ENCODE measurements at places on chromosomes 2 and 18.

DNA sequence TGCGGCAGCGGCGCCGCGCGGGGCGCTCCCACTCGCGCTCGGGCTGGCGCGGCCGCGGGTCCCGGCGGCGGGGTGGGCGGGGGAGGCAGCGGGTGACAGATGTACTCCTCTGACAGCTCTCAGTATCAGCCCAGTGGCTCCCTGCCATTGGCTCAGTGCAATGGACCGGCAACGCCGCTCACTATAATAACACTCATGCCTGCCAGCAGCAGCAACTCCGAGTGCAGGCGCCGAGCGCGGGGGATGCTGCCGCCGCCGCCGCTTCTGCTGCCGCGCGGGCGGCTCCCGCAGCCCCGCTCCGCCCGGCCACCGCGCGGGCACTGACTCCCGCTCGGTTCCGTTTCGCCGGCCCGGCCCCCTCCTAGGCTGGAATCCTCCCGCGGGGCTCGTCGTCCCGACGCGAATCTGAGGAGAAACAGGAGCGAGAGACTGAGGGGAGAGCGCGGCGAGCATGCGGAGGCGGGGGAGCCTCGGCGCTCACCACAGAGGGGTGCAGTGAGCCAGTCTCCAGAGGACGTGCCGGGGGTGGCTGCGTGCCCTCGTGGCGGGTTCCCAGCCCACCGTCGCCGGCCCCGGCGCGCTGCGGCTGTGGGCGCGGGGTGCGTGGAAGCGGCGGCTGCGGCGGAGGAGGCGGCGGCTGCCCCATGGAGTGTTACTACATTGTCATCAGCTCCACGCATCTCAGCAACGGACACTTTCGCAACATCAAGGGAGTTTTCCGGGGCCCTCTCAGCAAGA, at the start of gene ZNF804A:
Gene ZNF804A (plus strand): TSS at position 214 of the 738 bp plus-strand sequence. CDS start 431 bp downstream, at position 645.
- peak; percentile 45 for DNase-seq

DNA sequence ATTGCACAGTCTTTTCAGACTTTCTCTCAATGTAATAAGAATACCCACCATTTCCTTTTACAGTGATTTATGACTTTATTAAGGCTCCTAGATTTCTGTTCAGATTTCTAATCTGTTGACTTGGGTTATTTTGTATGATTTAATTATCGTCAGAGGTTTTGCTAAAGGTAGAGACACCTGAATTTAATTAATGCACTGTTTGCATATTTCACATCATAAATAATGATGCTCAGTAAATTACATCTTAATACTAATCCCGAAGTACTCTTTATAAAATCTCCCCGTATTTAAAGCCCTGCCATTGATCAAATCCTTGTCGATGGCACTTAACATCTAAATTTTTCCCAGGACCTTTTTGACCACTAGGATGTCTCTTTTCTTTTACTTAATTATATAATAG, 399.9 kb downstream of the MEIS1 start:
- DNase-seq: no peak

GRCh38 chr2:31131871-31132270, 6.4 kb downstream of the GALNT14 start:
- DNase-seq: no peak

DNA sequence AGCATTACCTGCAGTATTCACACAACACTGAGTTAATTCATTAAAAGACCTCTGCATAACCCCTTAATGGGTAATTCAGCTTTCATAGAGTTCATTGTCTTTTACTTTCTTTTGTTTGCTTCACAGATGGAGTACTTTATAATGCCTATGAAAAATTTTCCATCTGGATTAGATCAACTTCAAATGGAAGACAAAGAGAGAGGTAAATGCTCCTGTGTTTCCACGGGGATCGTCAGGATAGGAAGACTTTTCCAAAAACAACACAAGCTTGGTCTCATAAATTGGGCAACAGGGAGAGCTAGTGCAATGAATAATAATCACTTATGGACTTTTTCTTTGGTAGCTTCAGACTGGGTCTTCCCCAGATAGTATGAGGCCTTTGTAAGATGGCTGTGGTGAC, 100.7 kb downstream of the ICOS start:
- no peak for DNase-seq

DNA sequence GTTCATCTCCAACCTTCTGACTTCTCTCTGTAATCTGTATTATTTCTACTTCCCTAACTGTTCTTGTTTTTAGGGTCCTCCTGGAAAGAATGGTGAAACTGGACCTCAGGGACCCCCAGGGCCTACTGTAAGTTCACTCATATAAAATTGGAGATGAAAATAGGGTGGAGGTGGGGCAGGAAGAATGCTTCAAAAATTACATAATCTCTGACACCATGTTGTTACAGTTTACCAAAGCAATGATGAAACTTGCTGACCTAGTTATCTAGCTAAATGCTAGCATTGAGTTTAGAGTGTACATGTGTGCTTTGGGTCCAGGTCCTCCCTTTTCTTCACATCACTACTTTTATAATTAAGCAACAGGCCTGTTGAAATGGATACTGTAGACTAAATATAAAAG, 23.1 kb downstream of the COL3A1 start:
- peak; percentile 63 for DNase-seq

- DNase-seq: no peak
Observed at GRCh38 chr2:102578376-102578775, 41.0 kb upstream of the SLC9A2 start.

DNA sequence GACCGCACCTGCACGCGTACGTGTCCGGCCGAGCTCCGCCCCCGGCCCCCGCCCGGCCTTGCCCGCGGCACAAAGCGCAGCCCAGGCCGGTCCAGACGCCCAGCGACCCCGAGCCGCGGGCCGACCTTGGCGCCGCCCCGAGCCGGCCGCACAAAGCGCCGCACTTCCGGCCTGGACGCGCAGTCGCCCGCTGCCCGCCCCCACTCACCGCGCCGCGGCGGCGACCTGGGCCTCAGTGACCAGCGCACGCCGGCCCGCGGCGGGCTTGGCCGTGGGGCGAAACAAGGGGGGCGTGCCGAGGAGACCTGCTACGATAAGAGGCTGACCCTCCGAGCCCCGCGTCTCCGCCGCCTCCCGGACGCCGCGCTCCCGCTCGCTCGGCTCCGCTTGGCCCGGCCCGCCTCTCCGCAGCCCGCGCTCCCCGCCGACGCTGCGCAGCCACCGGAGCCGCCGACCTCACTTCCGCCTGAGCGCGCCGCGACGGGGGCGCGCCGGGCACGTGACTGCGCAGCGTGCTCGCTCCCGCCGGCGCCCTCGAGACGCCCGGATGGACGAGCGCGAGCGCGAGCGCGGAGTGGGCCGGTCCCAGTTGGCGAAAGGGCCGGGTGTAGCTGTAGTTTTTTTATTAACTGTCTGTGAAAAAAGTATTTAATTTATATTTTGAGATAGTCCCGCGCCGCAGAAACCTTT, at the start of gene FAM168B:
Gene FAM168B (minus strand): TSS at position 455 of the 690 bp plus-strand sequence. CDS start 10,814 bp downstream, outside the sequence.
- DNase-seq: peak; percentile 86

DNA sequence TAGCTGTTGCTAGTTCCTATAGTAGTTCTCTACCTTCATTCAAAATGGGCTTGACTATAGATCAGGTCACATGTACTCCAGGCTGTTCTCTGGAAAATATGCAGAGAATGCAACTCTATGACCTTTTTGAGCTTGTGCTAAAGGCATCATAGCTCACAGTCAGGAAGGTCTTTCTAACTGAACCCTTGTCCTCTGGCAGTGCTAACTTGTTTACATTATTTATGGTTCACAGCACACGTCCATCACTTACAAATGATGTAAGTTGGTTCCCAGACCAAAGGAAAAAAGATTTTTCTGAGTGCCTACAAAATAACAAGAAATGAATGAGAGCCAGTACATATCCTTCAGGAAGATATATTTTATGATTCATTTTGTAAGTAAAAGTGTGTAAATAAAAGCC, 236.1 kb downstream of the GCA start:
- DNase-seq: no peak

GRCh38 chr2:75317802-75318201, 118.5 kb upstream of the TACR1 start:
- DNase-seq: no peak

DNA sequence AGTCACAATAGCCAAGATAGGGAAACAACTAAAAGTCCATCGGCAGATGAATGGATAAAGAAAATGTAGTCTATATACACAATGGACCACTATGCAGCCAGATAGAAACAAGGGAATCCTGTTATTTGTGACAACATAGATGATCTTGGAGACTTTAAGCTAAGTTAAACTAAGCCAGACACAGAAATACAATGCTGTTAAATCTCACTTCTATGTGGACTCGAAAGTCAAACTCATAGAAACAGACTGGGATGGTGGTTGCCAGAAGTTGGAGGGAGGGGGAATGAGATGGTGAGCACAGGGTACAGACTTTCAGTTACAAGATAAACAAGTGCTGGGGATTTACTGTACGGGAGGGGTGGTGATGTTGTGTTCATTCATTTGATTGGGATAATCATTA, 5.4 kb upstream of the CNDP1 start:
- DNase-seq: no peak

DNA sequence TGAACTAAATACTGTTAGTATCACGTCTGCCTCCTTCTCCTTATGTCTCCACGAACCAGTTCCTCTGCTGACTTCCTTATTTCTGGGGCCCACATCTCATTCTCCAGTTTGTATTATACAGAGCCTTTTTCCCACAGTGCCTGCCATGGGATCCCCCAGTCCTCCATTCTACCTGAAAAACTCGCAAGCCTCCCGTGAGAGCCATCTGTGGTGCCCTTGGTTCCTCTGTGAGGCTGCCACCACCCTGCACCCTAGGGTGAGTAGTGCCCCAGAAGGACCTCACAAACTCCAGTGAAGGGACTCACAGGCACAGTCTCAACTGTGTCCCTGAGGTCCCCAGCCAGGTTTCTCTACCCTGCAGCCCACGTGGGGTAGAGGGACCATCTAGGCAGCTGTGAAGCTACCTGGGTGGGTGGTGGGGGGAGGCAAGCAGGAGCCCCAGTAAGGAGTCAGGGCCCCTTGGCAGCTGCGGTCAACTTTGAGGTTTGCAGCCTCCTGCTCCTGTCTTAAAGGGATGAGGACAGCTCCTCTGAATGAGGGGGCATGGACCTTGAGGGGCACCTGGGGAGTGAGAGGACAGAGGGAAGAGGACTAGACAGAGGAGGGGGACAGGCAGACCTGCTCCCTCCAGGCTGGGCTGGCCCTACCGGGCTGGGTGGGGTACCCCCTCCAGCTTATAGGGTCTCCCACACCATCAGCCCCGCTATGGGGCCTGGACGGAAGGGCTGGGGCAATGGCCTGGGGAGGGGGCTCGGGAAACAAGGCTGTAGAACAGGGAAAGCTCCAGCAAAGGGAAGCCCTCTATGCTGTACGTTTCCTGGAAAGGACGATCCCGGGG, 1.0 kb downstream of the PSTPIP2 start:
- DNase-seq: no peak

DNA sequence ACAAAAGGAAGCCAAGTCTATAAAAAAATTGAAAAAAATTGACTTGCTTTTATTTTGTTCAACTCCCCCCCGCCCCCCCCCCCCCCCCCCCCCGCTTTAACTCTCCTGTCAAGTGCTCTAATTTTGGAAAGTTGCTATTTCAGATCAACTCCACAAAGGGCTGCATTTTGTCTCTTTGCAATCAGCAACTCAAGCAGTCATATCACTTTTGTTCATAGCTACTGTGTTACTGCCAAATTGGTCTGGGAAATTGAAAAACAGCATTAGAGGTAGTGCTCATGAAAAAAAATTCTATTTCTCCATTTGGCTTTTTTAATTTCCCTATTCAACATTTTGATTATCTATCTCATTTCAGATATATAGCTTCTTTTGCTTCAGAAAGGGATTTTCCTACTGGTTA, 531.8 kb downstream of the LRP1B start:
- no peak for DNase-seq

GRCh38 chr2:88028931-88029330, 12.6 kb upstream of the RNU2-63P start:
- DNase-seq: no peak

- DNase-seq: no peak
Observed at GRCh38 chr2:236525411-236525997, 44.1 kb upstream of the ACKR3 start.

DNA sequence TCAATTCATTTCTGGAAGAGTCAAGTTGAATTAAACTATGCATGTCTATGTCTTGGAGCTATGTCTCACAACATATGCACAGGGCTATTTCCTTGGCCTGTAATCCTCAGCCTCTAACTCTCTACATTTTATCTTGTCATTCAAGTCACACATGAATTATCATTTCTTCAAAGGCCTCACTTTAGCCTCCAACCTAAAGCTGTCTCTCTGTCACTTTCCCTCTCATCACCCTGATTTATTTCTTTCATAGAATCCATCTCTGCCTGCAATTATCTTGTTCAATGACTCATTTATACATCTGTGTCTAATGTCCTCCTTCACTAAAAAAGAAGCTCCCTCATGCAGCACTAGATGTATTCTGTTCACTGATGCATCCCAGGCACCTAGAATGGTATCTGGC, 614.2 kb upstream of the REG3G start:
- DNase-seq: no peak

DNA sequence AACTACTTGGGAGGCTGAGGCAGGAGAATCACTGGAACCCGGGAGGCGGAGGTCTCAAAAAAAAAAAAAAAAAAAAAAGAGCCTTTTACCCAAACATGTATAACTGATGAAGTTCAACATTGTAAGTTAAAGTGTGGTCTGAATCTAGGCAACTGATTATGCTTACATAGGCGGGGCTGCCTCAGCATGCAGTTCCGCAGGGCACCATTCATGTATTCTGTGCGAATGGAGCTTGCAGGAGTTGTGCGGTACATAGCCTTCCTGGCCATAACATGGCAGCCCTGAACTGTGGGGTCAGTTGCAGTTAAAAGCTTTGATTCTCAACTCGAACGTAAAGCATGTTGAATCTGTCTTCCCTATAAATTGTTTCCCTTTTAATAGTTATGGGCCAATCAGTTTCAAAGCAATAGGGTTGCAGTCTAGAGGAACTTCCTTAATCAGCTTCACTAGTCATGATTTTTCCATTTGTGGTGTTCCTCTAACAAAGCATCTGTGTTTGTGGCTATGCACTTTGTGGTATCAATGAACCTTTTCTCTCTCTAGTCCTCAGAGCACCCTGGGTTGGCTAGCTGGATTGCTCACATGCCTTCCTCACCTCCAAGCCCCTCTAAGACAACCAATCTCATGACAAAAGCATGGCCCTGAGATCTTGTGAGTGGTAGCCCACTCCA, 30.6 kb upstream of the CEP68 start:
- DNase-seq: no peak

DNA sequence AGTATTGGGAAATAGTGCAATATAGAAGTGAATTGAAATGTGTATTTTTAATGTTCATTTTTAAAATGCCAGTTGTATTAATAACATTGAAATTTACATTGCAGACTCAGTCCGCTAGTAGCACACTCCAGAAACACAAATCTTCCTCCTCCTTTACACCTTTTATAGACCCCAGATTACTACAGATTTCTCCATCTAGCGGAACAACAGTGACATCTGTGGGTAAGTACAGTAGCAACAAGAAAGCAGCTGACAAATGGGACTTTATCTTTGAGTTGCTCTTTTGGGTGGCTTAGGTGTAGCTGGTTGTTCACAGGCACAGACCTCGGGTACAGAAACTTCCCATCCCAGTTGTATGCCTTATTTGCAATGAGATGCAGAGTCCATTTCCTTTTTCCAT, 118.2 kb upstream of the IL1R2 start:
- DNase-seq: no peak

- DNase-seq: no peak
Observed at GRCh38 chr2:145161656-145162055, 641.7 kb upstream of the ZEB2 start.

GRCh38 chr2:24816884-24817283, 23.7 kb downstream of the CENPO start:
- peak; percentile 85 for DNase-seq

GRCh38 chr2:28901841-28902240, 7.4 kb downstream of the WDR43 start:
- DNase-seq: peak; percentile 50

- no peak for DNase-seq
Observed at GRCh38 chr18:42640160-42640559, 475.3 kb downstream of the RIT2 start.

All from cardiac fibroblast (primary cell).